Astrocyte (in vitro differentiated cells and primary cell): ENCODE measurements at places on chromosomes 11 and 22. TPM values are rescaled to one million over a fixed set of nuclear protein-coding genes. Genes with fewer than 3 reads are reported as not detected.
A peak's percentile ranks its signal among the peaks of the same experiment; 100 is the strongest.

DNA sequence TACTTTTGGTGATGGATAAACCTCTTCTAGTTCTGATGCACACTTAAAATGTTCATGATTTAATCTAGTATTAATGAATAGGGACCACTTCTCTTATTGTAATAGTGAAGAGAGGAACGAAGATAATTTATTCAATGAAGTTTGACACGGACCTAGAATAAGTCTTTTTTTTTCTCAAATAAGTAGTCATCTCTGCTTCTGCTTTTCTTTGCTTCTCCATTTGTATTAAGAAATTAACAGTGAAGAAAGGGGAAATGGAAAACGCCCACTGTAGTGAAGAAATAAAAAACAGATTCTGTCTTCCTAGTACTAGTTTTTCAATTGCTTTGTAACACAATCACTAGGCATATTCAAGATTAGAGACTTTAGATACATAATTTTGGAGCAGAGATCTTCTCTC is 73.0 kb downstream of the CD44 start:
- peaks cover 30% of the 10 kb centered on the region for H3K4me1 ChIP-seq
- H3K27me3 ChIP-seq = no peaks in the 10 kb centered on the region
- peaks cover 42% of the 10 kb centered on the region for H3K36me3 ChIP-seq
- no peak overlapping the region for H3K4me3 ChIP-seq

GRCh38 chr11:44950625-44951476 is at the start of gene TP53I11:
Gene TP53I11 (minus strand): TSS chr11:44950883. CDS start chr11:44938335, 12,548 bp downstream.
- H3K36me3 ChIP-seq = no peaks in the 10 kb centered on the region
- DNase-seq = peak; percentile 55
- H3K4me3 ChIP-seq = peak within 1 kb of the TSS; percentile 74
- no peaks in the 10 kb centered on the region for H3K27me3 ChIP-seq
- peaks cover 13% of the 10 kb centered on the region for H3K4me1 ChIP-seq
- H3K27ac ChIP-seq = no peak within 1 kb of the TSS

DNA sequence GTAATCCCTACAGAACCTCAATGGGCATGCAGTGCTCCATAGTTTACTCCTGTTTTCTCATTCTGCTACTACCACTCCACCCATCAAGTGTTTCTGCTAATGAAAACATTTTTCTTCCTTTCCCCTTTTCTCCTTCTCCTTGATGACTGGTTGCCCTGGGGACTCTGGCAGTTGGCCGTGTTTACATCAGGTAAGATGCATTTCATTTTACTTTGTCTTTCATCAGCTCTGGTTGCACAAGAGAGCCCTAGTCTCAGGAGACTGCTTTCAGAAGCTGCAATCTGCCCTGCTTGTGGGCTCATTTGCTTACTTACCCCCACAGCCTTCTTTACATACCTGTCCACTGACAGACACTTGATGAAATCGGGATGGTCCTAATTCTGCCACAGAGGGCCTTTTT is 19.6 kb upstream of the LIMK2 start:
- no peak overlapping the region for H3K27ac ChIP-seq
- no peaks in the 10 kb centered on the region for H3K4me1 ChIP-seq
- no peak overlapping the region for H3K4me3 ChIP-seq

DNA sequence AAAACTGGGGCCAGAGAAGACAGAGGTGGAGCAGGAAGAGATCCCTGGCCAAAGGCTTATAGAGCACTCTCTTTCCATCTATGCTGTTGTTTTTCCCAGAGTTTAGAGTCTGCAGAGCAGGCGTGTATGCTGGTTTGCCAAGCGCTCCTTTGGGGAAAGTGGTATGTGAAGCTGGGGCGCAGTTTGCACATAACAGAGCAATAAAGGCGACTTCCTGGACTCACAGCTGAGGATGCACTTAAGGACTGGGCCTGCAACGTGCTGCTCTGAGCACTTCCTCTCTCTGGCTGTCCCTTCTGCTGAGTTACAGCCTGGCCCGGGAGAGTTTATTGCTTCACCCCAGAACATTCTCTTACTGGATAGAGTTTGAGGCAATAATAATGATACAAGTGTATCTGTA is 41.7 kb downstream of the THAP12 start:
- no peaks in the 10 kb centered on the region for H3K4me1 ChIP-seq
- H3K27me3 ChIP-seq = no peaks in the 10 kb centered on the region
- no peaks in the 10 kb centered on the region for H3K36me3 ChIP-seq
- DNase-seq = no peak
- no peak overlapping the region for H3K4me3 ChIP-seq

GRCh38 chr11:34809191-34810106 is 106.7 kb downstream of the APIP start:
- H3K4me3 ChIP-seq = no peak overlapping the region
- H3K27ac ChIP-seq = no peak overlapping the region
- H3K27me3 ChIP-seq = no peaks in the 10 kb centered on the region
- DNase-seq = peak; percentile 65
- H3K4me1 ChIP-seq = peaks cover 2% of the 10 kb centered on the region

DNA sequence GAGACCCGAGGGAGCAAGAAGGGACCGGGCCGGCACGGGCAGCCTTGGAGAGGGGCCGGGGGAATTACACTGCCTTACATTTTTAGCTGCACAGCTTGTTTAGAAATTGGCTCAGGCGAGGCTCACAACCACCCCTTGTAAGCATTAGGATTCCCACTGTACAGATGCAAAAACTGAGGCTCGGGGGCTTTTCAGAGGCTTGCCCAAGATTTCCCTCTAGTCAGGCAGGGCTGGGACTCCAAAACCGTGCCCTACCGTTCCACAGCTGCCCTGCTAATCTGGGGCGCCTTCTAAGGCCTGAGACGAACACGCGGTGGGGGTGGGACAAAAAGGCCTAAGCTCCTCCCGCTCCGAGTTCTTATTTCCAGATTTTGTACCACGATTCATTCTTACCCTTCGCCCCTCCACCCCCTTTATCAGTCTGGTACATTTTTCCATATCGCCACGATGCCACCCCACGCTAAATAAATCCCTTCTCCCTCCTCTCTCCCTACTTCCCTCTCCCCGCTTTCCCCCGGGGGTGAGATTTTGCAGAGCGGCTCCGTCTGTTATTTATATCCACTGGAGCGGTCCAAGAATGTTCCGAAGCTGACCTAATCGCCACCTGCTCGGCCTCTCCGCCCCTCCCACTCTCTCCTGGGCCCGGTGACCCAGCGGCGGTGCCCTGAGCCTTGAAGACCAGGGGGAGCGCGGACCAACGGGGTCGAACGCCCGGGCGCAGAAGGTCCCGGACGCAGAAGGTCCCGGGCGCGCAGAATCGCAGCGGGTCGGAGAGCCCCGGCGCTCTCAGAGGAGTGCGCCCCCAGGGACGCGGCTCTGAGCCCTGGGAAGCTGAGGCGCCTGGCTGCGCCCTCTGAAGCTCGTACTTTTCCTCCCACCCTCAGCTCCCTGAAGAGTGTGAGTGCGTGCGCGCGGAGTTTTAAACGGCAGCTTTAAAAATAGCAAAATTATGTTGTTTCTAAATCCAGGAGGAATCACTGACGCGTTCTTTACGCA is 764 bp upstream of the PACSIN3 start:
- H3K4me1 ChIP-seq = peaks cover 35% of the 10 kb centered on the region
- peak; percentile 30 for DNase-seq
- peak overlapping the region; percentile 66 for H3K4me3 ChIP-seq
- H3K36me3 ChIP-seq = no peaks in the 10 kb centered on the region
- no peaks in the 10 kb centered on the region for H3K27me3 ChIP-seq

DNA sequence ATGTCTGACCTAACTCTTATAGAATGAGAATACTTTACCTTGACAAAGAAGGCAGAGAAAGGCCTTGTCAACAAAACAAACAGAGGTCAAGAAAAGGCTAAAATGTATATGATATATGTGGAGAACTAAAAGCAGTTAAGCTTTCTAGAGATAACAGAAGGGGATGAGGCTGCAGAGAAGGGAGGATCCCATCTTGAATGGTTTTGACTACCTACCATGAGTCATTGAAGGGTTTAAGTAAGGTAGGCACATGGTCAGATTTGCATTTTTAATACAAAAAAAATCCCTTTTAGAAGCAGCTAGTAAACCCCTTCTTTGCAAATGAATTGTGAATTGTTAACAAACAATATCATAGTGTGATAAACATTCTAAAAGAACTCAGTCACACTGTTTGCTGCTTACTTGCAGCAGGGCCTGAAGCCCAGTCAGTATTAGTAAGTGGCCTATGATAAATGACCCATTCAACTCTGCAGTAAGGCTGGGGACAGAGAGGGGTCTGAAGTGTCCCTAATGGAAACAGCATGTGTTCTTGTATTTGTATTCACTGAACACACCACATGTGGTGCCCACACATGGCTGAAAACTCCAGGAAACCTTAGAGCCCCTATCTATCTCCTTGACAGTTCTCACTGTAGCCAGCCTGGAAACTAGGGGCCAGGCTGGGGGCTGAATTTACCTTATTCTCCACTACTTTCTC is 328.8 kb upstream of the PITPNB start:
- no peaks in the 10 kb centered on the region for H3K36me3 ChIP-seq
- peaks cover 37% of the 10 kb centered on the region for H3K4me1 ChIP-seq
- H3K27ac ChIP-seq = peak overlapping the region; percentile 81
- no peak for DNase-seq

GRCh38 chr11:112966561-112966960 is 5.3 kb downstream of the NCAM1 start:
- DNase-seq = no peak
- H3K4me3 ChIP-seq = no peak overlapping the region
- H3K27me3 ChIP-seq = peaks cover 4% of the 10 kb centered on the region
- H3K27ac ChIP-seq = no peak overlapping the region
- peaks cover 10% of the 10 kb centered on the region for H3K4me1 ChIP-seq

DNA sequence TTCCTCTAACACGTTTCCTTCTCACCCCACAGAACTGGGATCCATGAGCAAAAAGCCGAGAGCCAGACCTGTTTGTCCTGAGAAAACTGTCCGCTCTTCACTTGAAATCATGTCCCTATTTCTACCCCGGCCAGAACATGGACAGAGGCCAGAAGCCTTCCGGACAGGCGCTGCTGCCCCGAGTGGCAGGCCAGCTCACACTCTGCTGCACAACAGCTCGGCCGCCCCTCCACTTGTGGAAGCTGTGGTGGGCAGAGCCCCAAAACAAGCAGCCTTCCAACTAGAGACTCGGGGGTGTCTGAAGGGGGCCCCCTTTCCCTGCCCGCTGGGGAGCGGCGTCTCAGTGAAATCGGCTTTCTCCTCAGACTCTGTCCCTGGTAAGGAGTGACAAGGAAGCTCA is 24.0 kb downstream of the CD5 start:
- no peak overlapping the region for H3K4me3 ChIP-seq
- peaks cover 13% of the 10 kb centered on the region for H3K27me3 ChIP-seq
- H3K27ac ChIP-seq = no peak overlapping the region
- H3K36me3 ChIP-seq = no peaks in the 10 kb centered on the region

DNA sequence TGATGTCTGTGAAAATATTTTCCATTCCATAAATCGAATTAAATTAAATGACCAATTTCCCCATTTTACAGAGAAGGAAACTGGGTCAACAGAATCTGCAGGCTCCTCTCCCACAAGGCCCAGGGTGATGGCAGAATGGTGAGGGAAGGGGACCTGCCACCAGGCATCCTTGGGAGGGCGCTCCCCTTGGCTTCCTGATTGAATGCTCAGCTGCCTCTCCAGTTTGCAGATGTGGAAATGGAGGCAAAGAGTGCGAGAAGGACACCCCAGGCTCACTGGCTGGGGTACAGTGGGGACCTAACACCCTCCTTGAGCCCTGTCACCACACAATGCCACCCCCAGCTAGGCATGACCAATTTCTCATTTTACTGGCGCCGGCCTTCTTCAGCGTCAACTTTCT is 28.5 kb upstream of the CSNK1E start:
- no peaks in the 10 kb centered on the region for H3K36me3 ChIP-seq
- DNase-seq = no peak
- H3K27ac ChIP-seq = no peak overlapping the region
- no peak overlapping the region for H3K4me3 ChIP-seq

- no peaks in the 10 kb centered on the region for H3K4me1 ChIP-seq
- no peak overlapping the region for H3K27ac ChIP-seq
- no peaks in the 10 kb centered on the region for H3K36me3 ChIP-seq
- DNase-seq = no peak
- peaks cover 4% of the 10 kb centered on the region for H3K27me3 ChIP-seq
Observed at GRCh38 chr11:16897470-16898061, 116.6 kb downstream of the PLEKHA7 start.

GRCh38 chr22:35446365-35446764 is 46.4 kb downstream of the MCM5 start:
- H3K36me3 ChIP-seq = no peaks in the 10 kb centered on the region
- peaks cover 26% of the 10 kb centered on the region for H3K4me1 ChIP-seq
- no peaks in the 10 kb centered on the region for H3K27me3 ChIP-seq

DNA sequence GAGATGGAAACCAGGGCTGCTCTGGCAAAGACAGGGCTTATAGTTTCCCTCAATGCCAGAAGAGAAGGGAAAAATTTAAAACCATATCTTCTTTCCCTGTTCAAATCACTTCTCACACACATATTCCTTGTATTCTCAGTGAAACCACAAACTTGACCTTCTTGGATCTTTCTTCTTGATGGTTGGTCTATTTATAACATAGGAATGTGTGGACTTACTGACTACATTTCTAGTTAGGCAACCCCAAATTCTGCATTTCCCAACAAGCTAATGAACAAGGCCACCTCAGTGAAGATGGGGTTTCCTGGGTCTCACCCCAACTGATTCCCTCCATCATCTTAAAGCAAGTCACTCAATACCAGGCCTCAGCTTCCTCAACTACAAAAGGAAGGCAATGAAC is 3.8 kb upstream of the QSER1 start:
- H3K27ac ChIP-seq = no peak overlapping the region
- H3K27me3 ChIP-seq = no peaks in the 10 kb centered on the region
- no peak overlapping the region for H3K4me3 ChIP-seq

Gene CRACR2B
- 2.6 TPM in 2 replicates for total RNA-seq

Gene GRAP2
- 0.23 and 1.2 TPM in 2 replicates for total RNA-seq

Gene C11orf98
- total RNA-seq = 60.0 and 69.8 TPM in 2 replicates

Gene SERHL2
- 1.2 and 2.2 TPM in 2 replicates for total RNA-seq

Gene TTC38
- total RNA-seq = 15.0 and 16.1 TPM in 2 replicates
